NCI-H1436 treated with DMSO at 0.1 percent for 48 hours (cell line): ENCODE measurements at places on chromosomes 2 and 18.

GRCh38 chr2:217437290-217437870 is 565.4 kb downstream of the TNS1 start:
- DNase-seq, result no peak

DNA sequence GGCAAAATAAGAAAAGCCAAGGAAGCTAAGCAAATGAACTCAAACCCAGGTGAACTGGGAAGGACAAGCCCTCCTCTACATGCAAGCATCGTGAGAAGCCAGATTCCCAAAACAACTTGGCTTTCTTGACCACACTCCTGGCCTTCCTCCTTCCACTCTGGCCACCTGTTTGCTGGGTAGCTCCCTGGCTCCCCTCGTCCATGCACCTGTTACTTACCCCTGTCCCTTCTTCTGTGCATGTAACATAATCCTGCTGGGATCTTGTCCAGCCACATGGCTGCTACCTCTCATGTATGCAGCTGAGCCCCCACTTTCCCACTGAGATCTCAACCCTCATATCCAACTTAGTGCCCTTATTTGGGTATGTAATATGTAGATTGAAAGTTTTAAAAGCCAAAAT is 121.6 kb downstream of the MYO5B start:
- DNase-seq, result no peak

GRCh38 chr2:65932571-65932970 is 500.2 kb upstream of the SPRED2 start:
- no peak for DNase-seq

DNA sequence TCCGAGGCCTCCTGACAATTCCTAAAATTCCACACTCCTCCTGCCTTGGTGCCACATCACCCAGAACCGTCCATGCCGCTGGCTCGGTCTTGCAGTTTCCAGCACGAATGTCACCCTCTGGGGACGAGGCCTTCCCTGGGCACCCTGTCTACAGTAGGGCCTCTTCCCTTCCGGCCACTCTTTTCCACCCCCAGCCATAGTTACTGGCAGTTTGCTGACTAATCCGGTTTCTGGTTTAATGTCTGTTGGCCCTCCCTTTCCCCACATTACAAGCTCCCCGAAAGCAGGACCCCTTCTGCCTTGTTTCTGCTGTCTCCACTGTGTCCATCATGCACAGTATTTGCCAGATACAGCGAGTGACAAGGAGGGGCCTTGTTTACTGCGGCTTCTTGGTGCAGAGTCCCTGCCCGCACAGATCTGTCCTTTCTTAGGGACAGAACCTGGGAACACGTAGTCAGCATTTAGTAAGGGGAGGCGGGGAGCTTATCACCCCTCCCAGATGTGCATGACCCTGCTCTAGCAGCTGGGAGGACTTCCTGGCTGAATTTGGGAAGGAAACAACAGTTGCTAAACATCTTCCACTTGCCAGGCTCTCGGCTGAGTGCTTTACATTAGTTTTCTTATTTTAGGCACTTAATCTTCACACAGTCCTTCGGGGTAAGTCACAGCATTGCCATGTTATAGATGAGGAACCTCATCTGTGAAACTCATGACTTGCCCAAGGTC is 23.6 kb upstream of the CATIP start:
- DNase-seq, result no peak

GRCh38 chr2:238462782-238463396 is 36.2 kb downstream of the ASB1 start:
- DNase-seq, result no peak

- no peak for DNase-seq
These were observed 32.0 kb downstream of the CTAGE1 start for GRCh38 chr18:22385718-22386117.

DNA sequence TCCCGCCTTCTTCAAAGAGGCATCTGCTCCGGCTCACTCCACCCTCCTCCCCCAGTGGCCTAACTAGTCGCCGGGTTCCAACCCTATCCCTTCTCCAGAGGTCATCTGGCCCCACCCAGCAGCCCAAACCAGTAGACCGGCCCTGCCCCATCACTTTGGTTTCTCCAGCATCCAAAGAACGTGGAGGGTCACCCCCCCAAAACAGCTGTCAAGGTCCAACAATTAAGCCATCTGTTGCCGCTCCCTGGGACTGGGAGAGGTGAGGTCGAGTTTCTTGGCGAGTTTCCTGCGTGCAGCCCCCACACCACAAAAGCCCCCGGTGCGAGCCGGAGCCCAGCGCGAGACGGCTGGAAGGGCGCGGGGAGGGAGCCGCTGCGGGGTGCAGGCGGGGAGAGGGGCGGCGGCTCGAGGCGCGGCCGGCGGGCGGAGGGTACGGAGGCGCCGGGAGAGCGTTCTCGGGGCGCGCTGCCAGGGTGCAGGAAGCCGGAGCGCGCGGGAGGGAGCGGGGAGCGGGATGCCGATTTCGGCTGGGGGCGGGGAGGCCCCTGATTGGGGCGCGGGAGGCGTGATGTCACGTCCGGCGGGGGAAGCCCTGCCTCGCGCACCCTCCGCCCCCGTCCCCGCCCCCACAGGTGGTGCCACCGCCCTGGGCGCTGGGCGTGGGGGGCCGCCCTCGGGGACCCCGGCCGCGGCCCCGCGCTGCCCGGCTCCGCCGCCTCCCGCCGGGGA is 571 bp upstream of the GPC1 start:
- DNase-seq, result no peak

- no peak for DNase-seq
These were observed 2.4 kb downstream of the RNPEPL1 start for GRCh38 chr2:240570531-240571313.

DNA sequence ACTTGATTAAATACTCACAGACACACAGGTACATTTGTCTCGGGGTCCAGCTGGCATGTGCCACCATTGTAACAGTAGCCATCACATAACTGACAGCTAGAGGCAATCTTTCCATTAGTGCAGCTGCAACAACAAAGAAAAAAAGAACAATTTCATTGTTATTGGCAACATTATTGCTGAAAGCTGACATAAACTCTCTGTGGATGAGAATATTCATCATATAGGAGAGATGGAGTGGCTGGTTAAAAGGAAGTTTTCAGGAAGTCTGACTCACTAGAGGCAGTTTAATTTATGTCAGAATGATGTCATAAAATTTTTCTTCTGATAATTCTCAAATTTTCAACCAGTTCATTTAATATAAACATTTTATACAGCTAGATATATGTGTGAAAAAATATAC is 1490.0 kb upstream of the NXPH2 start:
- DNase-seq, result no peak

DNA sequence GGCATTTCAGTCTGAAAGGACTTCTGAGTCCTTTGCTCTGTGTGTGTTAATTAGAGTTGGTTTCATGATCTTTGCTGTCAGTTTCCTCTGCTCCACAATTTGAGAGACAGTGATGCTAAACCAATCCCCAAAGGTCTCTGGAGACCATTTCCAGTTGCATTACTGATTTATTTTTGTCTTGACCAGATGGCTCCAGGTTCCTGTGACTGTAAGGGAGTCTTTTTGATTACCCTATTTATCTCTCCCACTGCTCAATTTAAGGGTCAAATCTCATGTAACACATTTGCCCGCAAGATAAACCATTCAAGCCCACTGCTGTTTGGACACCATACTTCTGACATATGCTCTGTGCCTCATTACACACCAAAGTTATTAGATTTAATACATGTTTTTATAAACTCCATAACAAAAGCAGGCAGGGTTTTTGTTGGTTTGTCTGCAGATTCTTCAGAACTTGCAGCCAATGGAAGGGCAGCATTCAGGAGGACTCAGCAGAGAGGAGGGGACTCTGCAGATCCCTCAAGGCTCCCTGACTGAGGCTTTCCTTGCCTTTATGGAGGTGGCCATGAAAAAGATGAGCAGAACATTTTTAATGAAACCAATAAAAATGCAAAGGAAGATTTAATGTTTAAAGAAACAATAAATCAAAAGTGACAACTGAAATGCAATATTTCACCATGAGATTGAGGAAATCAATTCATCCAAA is 889.3 kb upstream of the CELF4 start:
- no peak for DNase-seq

DNA sequence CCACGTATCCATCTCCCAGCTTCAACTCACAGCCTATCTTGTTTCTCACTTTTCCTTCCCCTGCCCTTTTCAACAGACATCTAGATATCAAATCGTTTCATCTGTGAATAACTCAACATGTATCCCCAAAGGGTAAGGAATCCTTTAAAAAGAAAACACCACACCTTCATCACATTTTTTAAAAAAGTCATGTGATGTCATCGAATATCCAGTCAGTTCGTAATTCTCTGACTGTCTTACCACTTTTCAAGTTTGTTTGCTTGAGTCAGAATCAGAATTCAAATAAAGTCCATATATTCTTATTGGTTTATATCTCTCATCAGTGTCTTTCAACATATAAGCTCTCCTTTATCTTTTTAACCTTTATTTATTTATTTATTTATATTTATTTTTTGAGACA is 5.4 kb upstream of the LONRF2 start:
- DNase-seq, result no peak

GRCh38 chr18:57918601-57919000 is 115.5 kb upstream of the ATP8B1 start:
- DNase-seq, result no peak

- DNase-seq, result no peak
These were observed 28.6 kb downstream of the MARCO start for GRCh38 chr2:118970396-118971135.

- no peak for DNase-seq
These were observed 36.7 kb downstream of the SDC1 start for GRCh38 chr2:20188201-20188600.

- no peak for DNase-seq
These were observed 646.7 kb upstream of the CDH2 start for GRCh38 chr18:28823506-28824182.

DNA sequence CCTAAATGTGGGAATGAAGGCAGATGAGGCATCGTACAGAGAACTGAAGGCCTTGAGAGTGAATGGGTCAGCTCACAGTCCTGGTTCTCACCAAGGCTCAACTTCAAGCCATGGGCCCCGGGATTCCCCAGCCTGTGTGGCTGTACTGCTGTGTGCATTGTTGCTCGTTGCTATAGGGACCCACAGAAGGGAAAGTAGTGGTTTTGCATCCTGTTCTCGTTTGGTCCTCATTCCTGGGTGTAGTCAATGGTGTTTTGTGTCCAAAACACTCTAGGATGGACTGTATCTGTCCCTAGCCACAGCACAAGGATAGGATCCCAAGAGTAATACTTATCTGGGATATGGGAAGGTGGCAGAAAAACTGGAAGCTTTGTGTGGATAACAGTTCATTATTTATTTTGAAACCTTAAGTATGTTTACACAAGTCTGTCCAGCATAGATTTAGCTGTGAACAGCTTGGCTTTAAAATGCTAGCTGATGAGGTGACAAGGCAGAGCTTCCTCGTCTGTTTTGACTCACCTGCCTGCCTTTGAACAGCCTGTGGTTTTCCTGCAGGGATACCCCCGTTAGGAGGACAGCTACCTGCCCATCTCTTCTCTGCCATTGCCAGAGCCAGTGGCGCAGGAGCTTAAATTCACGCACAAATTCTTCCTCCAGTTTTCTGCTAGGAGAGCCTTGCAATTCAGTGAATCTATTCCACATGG is 85.0 kb downstream of the WDSUB1 start:
- DNase-seq, result no peak

DNA sequence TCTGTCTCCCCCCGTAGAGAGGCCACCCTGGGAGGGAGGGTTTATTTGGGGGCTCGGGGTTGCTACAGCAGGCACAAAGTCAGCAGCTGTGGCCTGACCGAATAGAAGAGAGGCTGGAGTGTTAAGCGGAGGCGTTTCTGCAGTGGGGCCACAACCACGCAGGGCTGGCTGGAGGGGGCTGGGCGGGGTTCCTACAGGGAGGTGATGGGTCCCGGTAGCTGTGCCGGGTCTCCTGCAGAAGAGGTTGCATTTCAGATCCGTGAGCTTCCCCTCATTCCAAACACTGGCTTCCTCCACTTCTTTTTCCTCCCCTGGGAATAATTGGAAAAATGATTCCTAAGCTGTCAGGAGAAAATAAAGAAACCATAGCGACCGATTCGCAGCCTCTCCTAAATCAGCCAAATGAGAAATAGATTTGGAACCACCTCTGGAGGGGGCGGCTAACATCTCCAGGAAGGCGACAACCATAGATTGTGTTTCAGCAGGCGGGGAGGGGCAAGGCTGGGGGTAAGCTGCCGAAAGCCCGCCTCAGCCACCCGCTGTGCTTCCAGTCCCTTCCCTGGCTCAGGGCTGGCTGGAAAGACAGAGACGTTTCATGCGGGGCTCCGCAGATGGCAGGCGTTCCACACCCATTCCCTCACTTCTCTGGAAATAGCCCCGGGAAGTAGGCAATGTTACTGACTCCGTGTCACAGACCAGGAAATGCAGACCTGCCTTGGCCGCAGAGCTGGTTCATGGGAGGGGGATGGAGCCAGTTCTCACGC is 85.6 kb upstream of the TAF1B start:
- no peak for DNase-seq

DNA sequence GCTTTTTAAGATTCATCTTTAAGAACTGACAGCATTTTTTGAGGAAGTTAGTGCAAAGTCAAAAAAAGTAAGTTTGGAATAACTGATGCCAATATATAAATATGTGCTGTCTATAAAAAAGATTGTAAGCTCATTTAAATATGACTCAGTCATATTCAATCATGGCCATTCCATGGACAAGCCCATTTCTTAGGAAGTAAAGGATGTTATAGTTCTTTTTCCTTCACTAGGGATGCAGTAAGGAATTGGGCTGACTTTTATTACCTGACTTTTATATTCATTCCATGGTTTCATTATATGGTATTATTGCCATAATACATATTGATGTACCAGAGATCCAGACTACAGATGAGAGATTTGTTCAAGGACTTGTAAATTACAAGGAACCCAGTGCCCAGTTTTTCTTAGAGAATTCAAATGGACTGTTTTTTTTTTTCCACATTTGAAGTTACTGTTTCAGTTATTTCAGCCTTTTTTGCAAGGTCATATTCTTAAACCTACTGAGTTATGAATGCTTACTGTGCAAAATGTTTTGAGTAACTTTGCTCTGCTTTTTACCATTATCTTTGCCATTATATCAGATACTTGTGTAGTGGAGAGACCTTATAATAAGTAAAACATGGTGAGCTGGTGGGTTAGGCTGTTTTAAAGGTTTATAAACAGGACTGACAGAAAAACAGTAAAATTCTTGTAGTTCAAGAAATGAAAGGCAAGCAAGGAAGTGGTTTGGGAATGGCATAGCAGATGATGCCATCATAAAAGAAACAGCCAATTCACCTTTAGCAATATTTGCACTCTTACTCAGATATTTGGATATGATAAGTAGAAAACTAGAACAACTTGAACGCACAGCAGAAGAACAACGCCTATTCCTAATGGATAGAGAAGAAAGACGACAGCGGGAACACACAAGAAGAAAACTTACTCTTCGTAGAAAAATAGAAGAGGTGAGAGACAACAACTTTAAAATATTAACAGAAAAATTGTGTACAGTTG is 7.6 kb downstream of the FSIP2 start:
- no peak for DNase-seq
